ENCODE measurements at places on chromosomes 1 and 21.

GRCh38 chr1:216794586-216794985 is 71.4 kb upstream of the ESRRG start:
- no peak for DNase-seq

GRCh38 chr21:44425307-44425894 is 29.9 kb upstream of the LRRC3 start:
- DNase-seq, result no peak

DNA sequence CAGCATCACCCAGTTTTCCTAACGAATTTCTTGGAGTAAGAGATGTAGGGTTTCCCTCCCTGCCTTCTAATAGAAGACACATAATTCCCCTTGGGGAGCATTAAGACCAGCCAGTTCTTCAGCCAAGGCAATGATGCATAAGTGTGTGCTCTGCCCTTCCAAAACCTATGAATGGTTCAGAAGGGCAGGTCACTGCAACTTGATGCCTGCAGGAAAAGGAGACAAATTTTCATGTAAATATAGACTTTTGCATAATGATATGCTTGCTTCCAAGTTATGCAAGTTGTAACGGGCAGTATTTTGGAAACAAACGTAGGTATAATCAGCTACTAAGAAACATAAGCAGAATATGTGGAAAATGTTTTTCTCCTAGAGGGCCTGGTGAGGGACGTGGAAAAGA is 31.6 kb downstream of the PTGS2 start:
- no peak for DNase-seq

DNA sequence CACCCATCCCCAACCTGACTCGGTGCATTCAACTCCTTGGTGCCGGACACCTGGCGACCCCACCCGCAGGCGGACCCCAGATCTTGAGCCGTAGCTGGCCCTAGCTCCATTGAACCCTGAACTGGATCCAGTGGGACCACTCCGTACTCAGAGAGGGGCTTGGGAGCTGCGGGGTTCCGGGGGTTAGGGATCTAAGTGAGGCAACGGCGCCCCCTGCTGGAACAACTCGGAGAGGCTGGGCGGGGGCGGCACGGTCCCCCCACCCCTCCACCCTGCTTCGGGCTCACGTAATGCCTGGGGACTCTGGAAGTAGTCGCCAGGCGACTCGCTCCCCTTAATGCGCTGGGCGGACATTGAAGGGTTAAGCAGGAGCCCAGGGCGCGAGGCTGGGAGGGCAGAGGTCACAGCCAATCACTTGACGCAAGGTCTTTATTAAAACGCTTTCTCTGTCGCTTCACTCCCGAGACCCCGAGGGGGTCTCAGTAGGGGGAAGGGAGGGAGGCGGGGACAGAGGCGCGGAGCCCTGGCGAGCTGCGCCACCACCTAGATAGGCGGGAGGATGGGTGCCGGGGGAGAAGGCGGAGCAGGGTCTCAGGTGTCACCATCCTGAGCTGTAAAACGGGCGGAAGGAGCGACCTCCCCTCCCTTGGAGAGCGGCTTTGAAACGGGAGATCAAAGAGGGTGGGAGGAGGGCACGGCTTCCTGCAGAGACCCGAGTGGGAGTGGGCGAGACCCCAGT is 704 bp upstream of the CRABP2 start:
- peak; percentile 72 for DNase-seq

DNA sequence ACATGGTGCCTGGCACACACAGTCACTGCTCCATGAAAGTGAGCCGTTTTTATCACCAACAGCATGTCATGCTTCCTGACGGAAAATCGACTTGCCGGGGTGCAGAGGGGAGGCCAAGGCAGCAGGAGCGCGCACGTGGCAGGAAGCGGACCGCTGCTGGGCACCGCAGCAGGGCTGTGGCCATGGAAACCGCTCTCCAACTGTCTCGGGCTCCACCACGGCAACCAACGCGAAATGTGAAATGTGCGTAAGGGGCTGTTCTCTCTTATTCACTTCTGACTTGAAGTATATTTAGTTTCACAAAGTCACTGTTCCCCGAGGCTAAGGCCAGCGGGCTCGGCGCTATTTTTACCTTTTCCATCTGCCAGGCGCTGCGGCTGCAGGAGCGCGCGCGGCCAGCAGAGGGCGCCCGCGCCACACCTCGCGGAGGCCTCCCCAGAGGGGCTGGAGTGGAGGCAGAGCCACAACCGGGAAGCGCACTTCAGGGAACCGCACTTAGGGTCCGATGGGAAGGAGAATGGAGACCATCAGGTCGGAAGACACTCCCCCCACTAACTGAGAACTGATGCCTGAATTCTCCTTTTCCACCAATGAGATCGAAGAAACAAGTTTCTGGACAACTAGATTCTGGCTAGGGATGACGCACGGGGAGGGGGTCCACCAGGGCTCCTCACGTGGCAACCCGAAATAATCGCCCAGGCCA is 19.7 kb downstream of the RCC2 start:
- no peak for DNase-seq

DNA sequence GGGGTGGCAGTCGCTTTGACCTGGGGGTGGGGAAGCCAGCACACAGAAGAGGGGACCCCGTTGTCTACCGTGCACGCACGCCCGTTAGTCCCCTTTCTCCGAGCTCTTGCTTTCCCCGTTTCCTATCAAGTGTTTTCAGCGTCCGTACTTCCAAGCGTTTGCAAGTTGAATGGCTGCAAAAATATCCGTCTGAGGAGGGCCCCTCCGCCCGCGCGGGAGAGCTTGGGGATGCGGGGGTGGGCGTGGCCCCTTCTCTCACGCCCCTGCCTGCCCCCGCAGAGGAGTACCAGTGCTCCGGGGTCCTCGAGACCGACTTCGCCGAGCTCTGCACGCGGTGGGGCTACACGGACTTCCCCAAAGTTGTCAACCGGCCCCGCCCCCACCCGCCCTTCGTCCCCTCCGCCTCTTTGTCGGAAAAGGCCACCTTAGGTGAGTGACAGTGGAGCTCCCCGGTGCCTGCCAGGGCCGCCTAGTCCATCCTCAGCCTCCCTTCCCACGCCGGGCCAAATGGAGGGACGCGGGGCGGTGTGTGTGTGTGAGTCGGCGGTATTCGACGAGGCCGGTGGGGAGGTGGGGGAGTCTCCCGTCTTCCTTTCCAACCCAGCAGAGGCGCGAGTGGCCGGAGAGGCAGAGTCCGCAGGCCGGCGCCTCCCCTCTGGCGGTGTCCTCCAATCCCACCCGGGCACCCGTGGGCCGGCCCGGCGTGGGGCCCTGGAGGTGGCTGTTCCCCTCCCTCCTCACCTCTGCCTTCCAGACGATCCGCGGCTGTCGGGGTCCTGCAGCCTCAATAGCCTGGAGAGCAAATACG is 3.4 kb downstream of the LRRC71 start:
- no peak for DNase-seq

GRCh38 chr1:231982871-231983587 is 356.4 kb downstream of the DISC1 start:
- no peak for DNase-seq

DNA sequence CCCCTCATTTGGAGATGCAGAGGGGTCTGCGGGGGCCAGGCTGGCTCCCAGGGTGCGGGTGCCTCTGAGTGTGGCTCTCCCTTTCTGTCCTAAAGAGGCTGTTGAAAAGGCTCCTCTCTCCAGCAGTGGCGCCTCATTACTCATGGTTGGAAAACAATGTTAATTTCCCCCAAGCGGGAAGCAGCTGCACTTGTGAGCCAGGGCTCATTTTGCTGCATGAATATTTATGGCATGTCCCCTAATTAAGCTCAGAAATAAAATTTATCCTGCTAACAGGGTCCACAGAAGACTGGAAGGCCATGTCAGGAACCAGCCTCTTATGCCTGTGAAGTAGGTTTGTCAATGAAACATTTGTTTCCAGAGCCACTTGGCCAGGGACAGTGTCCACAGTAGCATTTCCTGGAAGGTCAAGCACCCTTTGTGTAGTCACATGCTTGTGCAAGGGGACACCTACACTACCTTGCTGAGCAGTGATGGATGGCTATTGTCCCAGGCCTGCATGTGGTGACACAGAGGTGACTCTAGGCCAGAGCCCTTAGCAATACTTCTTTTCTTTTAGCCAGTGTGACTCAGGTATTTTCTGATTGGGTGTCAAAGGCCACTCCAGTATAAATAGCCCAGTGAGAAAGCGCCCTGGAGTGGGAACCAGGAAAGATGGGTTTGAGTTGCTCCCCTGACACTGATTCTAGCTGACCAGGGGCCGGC is 259.0 kb downstream of the FOXD2 start:
- peak; percentile 13 for DNase-seq

DNA sequence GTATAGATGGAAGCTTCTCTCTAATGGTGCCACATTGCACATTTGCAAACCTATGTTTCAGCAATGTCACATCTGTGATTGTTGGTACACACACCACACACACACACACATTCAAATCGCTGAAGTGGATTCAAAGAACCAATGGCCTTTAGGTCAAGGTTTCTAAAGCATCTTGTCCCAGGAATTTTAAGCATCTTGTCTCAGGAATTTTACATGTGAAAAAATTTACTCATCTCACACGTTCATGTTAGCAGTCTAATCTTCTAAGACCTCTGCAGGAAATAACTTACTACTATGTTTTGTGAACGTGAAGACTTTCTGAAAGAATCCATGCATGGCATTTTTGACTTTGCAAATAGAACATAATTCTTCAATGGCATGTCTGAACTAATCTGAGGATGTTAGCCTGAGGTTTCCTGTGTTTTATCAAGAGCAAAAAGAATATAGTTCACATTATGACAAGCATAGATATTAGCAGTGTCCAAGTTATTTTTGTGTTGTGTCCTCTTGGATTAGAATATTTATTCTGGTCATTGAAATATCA is 125.1 kb downstream of the CYYR1 start:
- no peak for DNase-seq

- DNase-seq, result no peak
Observed at GRCh38 chr1:35962952-35963351, 32.0 kb downstream of the AGO3 start.

GRCh38 chr1:38693759-38694158 is 165.8 kb downstream of the RRAGC start:
- DNase-seq, result no peak

DNA sequence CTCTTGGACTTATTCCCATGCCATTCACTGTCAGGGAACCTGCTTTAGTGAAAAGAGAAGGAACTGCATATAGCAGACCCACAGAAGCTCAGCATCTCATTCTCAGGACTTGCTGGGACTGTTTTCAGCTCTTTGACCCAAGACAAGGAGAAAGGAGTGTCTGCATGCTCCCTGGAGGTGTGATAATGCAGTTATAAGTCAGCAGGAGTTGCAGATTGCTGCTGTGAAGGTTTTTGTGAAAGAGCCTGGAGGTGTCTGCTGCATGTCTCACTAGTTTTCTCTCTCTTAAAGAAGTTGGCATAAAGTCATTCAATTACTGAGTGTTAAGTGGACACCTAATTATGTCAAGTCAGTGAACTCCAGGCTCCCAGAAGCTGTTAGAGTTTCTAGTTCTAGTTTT is 343.4 kb downstream of the BRINP2 start:
- DNase-seq, result no peak

DNA sequence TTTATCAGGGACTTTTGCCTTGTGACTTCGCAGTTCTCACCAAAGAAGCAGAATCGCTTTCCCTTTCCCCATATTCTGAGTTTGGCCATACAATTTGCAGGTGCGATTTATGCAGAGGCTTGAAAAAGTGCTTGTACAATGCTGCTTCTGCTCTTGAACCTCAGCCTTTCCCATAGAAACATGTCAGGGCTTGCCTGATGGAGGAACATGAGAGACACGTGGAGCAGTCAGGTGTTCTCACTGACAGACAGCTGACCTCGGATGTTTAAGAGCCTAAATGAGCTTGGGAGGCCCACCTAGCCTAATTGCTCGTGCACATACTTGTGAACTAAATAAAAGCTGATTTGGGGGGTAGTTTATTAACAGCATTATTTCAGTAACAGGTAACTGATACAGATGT is 290.0 kb downstream of the S1PR1 start:
- DNase-seq, result no peak

DNA sequence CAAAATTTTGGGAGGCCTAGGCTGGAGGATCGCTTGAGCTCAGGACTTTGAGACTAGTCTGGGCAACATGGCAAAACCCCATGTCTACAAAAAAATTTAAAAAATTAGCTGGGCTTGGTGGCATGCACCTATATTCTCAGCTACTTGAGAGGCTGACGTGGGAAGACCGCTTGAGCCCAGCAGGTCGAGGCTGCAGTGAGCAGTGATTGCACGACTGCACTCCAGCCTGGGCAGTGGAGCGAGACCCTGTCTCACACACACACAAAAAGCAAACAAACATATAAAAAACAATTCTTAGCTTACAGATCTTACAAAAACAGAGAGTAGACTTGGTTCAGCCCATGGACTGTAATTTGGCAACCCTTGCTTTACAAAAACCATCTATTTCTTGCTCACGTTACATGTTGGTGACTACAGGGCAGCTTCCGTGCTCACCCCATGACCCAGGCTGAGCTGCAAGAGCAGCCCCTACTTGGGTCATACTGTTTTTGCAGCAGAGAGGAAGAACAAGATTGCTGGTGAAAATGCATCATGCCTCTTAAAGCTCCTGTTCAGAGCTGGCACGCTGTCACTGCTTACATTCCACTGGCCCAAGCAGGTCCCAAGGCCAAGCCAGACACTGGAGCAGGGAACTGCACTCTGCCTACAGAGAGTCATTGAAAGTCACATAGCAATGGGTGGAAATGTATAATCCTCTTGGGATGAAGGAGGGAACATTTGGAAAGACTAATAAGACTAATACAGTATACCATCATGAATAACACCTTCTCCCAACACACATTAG is 13.4 kb upstream of the ZBTB8A start:
- DNase-seq, result no peak

DNA sequence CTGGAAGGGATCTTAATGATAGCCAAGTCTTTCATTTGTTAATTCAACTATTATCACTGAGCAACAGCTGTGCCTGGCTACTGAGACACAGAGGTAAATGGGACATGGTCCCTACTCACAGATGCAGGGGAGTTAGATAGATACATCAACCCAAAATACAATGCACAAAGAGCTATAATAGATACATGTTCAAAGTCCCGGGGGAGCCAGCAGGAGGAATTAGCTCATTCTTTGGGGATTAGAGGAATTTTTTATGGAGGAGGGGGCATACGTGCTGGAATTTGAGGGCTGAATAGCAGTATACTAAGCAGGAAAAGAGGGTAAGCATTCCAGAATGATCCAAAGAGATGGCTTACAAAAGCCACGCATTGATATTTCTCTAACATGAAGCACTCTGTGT is 34.6 kb downstream of the C8B start:
- DNase-seq, result no peak

DNA sequence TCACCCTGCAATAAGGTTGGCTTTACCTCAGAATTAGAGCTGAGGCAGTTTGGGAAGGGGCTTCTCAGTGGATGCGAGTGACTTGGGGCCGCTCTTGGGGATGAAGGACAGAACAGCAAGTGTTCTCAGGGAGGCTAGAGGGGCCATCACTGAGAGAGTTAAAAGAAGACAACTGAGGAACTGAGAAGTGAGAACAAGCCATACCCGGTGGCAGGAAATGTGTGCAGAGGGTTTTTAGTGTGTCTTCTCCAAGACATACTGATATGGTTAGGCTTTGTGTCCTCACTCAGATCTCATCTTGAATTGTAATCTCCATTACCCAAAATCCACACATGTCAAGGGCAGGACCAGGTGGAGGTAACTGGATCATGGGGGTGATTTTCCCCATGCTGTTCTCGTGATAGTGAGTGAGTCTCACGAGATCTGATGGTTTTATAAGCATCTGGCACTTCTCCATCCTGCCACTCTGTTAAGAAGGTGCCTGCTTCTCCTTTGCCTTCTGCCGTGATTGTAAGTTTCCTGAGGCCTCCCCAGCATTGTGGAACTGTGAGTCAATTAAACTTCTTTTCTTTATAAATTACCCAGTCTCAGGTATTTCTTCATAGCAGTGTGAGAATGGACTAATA is 75.8 kb downstream of the PCBP3 start:
- DNase-seq, result no peak

All from NCI-H1694 (cell line).